ENCODE measurements at places on chromosomes 1 and 21. TPM values are rescaled to one million over a fixed set of nuclear protein-coding genes. Genes with fewer than 3 reads are reported as not detected.

NHLH1 gene
- total RNA-seq: not detected

GRCh38 chr1:65056234-65056633 lies 89.9 kb upstream of the JAK1 start:
- DNase-seq: no peak

- no peak for DNase-seq
These were observed 39.5 kb downstream of the PTPRC start for GRCh38 chr1:198678301-198678836.

DNA sequence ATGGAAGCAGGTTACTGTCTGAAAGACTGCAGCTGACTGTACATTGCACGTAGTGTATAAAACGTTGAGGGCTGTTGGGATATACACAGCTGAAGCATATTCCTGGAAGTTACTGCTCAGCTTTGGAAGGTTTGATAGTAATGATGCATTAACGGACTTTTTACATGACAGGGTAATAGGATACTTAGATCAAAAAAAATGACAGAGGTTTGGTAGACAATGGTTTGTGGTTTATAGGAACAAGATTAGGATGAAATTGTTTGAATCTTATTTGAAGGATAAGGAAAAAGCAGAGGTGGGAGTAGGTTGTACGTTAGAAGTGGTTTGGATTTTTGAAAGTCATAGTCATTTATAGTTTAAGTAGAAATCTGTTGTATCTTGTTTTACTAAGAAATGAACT lies 33.0 kb downstream of the ADGRL2 start:
- no peak for DNase-seq

- DNase-seq: no peak
These were observed 575.9 kb downstream of the USP25 start for GRCh38 chr21:16305686-16306085.
